Stimulated activated naive CD4-positive, alpha-beta T cell (primary cell): ENCODE measurements at places on chromosomes 2 and 18.

DNA sequence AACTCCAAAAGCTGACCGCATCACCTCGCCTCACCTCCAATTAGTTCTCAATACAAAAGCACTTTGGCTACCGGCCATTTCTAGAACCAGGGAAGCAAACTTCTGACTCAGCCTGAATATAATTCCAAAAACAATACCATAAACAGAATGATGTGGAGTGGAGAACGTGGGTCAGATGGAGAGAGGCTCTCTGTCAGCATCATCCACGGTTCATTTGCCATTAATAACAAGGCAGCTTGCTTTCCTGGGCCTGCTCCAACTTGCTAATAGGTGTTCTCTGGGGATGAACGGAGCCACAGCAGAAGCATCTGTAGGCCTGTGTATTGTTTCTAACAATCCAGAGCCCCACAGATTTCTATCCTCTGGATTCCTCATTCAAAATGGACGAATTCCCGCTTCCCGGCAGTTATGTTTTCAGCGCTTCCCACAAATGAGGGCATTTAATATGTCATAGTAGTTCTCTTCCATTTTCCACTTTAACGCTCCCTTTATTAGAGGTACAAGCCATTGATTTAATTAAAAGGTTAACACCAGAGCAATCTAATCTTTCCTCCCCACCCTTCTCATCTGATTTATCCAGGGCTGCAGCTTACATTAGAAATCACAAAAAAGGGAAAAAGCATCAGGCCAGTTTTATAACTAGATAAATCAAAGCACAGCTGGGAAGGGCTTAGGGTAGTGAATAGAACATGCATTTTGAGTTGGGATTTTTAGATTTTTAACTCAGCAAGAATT is 23.2 kb upstream of the CNTNAP5 start:
- DNase-seq: no peak

GRCh38 chr2:114063346-114063745 is 173.5 kb downstream of the ACTR3 start:
- DNase-seq: no peak

DNA sequence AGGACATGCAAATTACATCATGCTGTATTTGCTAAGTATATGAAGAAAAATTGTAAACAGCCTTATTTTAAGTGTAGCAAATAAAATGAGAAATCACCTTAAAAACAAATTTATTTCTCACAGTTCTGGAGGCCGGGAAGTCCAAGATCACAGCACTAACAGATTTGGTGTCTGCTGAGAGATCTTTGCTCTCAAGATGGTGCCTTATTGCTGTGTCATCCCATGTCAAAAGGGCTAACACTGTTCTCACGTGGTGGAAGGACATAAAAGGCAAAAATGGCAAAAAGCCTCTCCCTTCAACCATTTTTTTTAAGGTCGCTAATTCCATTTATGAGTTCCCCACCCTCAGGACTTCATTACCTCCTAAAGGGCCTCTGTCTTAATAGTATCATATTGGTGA is 12.1 kb downstream of the XRCC5 start:
- DNase-seq: no peak

DNA sequence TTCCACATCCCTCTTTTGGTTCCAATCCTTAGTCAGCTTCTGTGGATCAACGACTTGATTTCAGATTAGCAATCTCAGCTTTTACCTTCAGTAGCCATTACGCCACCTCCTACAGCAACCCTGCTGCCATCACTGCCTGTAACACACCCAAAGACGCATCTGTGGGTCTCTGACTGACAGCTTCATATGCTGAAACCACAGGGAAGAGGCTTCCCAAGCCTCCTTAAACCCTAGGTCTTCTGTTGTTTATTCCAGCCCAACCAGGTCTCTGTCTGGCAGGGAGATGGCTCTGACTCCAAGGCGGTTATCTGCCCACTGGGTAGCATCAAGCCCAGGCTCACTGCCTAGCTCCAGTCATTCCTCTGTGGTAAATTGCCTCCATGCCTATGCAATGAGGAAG is 28.6 kb upstream of the TRIB2 start:
- DNase-seq: no peak

DNA sequence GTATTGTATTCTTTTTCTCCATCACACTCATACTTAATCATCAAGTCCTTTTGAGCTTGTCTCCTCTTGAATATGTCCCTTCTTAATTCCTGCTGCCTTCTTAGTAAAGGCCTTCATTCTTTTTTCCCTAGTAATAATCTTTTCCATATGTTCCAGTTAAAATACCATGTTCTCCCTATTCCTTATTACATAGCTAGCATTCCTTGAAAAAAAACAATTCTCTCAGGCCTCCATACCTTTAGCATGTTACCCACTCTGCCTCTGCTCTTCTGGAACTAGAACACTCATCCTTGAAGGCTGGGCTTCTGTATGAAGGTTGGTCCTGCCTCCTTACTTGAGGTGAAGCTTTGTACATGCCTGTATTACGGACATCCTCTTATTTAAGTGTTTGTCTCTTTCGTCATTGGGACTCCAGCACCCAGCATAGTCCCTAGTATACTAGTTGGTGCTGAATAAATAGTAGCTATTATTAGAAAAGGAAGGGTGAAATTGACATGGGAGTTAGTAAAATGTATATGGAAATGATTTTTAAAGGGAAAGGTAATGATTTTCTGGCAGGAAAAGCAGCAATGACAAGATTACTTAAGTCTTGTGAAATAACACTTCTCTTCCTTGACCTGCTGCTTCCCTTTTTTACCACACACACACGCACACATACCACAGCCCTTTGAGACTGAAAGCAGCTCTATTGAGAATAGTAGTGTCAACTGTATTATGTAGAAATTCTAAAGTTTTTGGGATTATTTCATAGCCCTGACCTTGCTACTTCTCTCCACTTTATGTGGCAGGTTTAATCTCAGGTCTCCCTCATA is 45.6 kb downstream of the REL start:
- DNase-seq: no peak

GRCh38 chr18:63965716-63966330 is 4.1 kb upstream of the SERPINB8 start:
- no peak for DNase-seq
